ENCODE measurements at places on chromosomes 11 and 22. TPM values are rescaled to one million over a fixed set of nuclear protein-coding genes. Genes with fewer than 3 reads are reported as not detected.

Gene NUDT22
- 73.6 TPM for total RNA-seq

Gene DEFB131B
- not detected for total RNA-seq

Gene OR52N4
- not detected for total RNA-seq

Gene POU2AF2
- total RNA-seq = not detected

Gene LDHAL6A
- not detected for total RNA-seq

Gene TYR
- not detected for total RNA-seq

Gene DRD4
- 0.44 TPM for total RNA-seq

Gene ATL3
- 74.0 TPM for total RNA-seq

Gene BRSK2
- 0.34 TPM for total RNA-seq

Gene OR2AG1
- total RNA-seq = not detected

Gene SCUBE2
- 0.93 TPM for total RNA-seq

GRCh38 chr22:39068033-39068785 is 8.9 kb upstream of the APOBEC3G start:
- DNase-seq = no peak

GRCh38 chr11:32830413-32830738 is 649 bp downstream of the PRRG4 start:
- peak; percentile 80 for DNase-seq

GRCh38 chr11:12813371-12814225 is 139.4 kb downstream of the TEAD1 start:
- peak; percentile 75 for DNase-seq

DNA sequence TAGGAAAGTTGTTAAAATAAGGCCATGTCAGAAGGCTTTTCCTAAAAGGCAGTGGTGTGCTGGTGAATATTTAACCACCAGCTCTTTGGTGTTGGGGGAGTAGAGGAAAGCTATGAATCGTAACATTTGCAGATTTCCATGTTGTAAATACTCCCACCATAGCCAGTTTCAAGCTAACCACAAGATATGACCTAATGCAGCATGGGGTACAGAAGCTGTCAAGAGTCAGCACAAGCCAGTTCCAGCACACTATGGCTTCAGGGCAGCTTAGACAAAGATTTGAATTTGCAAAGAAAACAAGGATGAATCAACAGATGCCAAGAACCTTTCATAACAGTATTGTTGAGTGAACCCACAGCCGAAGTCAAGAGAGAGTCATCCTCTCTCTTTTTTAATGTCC is 40.0 kb downstream of the COMMD9 start:
- peak; percentile 89 for DNase-seq

DNA sequence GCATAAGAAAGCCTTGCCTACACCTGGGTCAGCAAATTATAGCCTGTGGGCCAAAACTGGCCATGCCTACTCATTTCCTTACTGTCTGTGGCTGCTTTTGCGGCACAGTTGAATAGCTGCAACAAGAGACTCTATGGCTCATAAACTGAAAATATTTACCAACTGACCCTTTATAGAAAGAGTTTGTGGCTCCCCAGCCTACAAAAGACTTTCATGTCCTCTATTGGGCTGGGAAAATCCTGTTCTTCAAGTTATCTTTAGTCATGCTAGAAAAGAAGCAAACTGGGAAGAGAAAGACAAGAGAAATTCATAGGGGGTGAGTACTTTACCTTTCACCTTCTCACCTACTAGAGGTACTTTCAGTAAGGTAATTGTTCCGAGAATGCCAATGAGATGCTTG is 175.1 kb downstream of the SWAP70 start:
- peak; percentile 69 for DNase-seq

- DNase-seq = peak; percentile 46
Measured at GRCh38 chr11:128695539-128696221, 1.8 kb downstream of the FLI1 start.

DNA sequence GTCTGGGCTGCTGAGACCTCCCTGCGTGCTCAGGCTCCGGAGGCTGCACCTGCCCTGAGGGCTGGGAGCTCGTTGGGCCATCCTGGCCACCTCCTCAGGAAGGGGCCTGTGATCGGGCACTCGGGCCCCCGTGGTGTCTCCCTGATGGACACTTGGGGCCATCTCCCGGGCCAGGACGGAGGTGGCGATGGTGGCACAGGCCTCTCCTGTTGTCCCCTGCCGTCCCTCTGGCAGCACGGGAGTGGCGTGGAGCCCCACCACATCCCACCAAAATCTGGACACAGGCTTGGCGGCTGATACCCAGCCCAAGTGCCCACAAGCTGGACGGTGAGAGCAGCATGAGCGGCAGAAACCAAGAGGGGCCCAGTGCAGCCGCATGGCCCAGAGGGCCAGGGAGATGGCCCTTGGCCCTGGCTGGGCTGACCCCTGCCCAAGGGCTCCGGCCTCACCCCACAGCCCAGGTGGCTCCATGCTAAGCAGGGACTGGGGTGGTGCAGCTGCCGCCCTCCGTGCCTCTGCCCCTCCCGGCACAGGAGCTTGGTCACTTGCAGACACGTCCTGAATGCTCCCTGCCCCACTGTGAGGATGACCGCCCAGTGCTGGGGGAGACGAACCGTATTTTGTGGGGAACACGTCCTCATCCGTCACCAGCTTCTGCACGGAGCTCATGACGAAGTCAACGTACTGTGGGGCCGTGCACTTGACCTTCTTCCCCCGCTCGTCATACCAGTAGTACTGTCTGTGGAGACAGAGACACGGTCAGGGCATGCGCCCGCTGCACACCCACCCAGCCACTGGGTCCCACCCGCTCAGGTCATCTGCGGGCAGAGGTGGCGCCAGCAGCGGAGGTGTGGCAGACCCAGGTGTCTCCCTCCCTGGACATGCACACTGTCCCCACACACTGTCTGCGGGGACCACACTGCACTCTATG is 15.6 kb downstream of the MOB2 start:
- DNase-seq = no peak

GRCh38 chr22:36417281-36417686 is 29.5 kb upstream of the MYH9 start:
- DNase-seq = peak; percentile 88

- no peak for DNase-seq
Measured at GRCh38 chr22:24285245-24285644, 14.6 kb downstream of the SPECC1L start.

- no peak for DNase-seq
Measured at GRCh38 chr22:25066861-25067435, 114.4 kb downstream of the KIAA1671 start.

DNA sequence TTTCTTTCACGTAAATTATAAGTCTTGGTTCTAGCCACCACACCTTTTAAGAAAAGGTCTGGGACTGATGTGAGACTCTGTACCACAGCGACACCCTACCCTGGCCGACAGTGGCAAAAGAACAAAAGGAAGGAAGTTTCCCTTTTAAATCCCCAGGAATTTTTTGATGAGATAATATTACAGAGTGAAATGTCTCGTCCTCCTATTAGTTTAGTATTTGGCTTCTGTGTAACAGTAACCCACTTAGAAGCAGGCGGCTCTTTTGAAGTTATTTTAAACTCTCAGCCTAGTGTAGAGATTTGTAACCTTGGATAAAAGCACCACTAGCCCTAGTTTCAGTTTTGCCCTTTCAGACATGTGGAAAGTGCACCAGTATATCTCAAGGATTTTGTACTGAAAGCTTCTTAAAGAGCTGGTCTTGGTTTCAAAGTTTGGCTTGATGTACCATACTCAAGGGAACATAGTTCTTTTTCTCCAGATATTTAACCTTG is 84.1 kb downstream of the C22orf31 start:
- no peak for DNase-seq

- no peak for DNase-seq
Measured at GRCh38 chr11:68071281-68072048, 32.6 kb downstream of the TCIRG1 start.

DNA sequence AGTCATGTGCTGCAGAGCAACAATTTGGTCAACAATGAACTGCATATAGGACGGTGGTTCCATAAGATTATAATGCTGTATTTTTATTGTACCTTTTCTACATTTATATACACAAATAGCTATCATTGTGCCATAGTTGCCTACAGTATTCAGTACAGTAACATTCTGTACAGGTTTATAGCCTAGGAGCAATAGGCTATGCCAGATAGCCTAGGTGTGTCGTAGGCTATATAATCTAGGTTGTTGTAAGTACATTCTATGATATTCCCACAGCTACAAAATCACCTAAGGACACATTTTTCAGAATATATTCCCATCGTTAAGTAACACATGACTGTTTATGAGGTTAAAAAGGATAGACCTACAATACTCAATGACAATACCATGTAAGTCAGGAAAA is 423.9 kb downstream of the SOX6 start:
- no peak for DNase-seq

GRCh38 chr11:86459682-86460460 is 85.2 kb downstream of the CCDC81 start:
- peak; percentile 90 for DNase-seq

DNA sequence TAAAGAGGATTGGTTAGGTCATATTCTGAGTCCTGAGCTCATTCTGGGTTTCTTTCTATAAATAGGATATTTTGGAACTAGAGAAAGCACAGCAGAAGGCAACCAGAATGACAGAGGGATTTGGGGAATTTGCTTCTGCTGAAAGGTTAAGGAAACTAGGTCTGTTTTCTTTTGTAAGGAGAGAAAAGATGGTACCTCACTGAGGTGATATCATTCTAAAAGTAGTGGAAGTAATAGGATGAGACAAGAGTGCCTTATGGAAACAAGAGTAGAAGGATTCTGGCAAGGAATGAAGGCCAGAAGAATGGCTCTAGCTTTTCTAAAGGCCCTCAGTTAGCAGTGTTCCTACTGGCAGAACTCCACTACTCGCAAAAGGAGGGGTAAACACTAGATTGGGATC is 26.7 kb upstream of the BDNF start:
- DNase-seq = no peak

DNA sequence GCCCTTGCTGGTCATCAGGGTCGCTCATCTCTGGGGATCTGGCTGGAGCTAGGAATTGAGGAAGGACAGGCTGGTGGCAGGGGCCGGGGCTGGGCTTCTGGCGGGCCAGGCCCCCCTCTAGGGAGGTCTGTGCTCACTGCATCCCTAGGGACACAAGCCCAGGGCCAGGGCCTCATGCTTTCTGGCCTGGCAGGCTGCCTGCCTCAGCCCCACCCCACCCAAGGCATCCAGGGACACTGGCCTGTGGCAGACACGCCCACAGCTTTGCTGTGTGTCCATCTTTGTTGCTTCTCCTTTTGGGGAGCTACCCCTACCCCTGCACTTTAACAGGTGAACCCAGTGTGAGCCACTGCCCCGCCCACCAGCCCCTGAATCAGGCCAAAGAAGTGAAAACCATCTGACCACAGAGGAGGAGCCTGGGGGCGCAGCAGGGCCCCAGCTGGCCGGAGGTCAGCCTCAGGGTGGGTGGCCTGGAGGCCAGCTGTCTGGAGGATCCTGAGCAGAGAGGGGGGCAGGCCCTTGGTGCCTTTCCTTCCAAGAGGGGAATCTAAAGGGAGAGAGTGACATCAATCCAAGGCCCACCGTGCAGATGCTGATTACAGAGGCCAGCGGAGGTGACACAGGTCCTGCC is 26.8 kb upstream of the CELSR1 start:
- no peak for DNase-seq

DNA sequence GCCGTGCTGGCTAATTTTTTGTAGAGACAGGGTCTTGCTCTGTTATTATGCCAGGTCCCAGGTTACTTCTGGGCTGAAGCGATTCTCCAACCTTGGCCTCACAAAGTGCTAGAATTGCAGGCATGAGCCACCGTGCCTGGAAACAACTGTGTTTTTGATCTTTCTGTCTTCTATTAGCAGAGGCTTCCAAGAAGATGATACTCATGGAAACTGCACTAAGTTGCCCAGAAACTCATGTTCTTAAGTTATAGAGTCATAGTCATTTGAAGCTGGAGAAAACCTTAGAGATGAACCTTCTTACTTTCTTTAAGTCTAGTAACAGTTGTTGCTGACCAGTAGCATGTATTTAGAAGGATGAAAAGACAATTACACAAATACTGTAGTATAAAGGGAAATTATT is 37.1 kb upstream of the HSPA8 start:
- no peak for DNase-seq

GRCh38 chr11:75536786-75537641 is 11.3 kb upstream of the GDPD5 start:
- peak; percentile 67 for DNase-seq

DNA sequence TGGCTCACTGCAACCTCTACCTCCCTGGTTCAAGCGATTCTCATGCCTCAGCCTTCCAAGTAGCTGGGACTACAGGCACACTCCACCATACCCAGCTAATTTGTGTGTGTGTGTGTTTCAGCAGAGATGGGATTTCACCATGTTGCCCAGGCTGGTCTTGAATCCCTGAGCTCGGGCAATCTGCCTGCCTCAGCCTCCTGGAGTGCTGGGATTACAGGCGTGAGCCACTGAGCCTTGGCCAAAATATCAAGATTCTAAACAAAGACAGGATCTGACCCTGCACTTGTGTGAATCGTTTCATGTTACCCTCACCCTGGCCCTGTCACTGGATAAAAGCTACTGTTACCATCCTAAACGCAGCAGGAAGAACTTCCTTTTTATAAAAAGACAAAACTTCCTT is 15.6 kb upstream of the THY1 start:
- DNase-seq = no peak

GRCh38 chr22:34334893-34335292 is 414.6 kb upstream of the LARGE1 start:
- no peak for DNase-seq

DNA sequence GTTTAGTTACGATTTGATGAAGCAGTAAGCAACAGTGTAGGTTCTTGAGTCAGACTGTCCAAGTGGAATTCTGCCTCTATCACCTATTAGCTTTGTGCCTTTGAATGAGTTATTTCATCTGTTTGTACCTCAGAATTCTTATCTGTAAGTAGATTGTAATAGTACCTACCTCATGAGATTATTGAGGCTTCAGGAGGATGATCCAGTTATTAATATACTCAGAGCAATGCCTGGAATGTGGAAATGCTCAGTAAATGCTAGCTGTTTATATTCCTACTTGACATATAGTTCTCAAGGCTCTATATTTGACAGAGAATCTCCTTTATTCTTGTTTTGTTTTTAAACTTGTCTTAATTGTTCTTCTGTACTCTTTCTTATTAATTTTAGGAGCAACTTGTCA is 70.1 kb downstream of the SFI1 start:
- DNase-seq = no peak

GRCh38 chr11:96506041-96506440 is 116.2 kb downstream of the JRKL start:
- no peak for DNase-seq

- DNase-seq = no peak
Measured at GRCh38 chr22:23530766-23531282, 49.3 kb downstream of the IGLL1 start.

- peak; percentile 42 for DNase-seq
Measured at GRCh38 chr11:67266449-67267187, at the start of gene GRK2. TSS of gene GRK2 (plus strand) at chr11:67266473. CDS start at chr11:67266700, 227 bp downstream.

GRCh38 chr11:28559492-28559891 is 451.3 kb downstream of the METTL15 start:
- DNase-seq = no peak

- DNase-seq = no peak
Measured at GRCh38 chr22:27100789-27101188, 443.4 kb downstream of the MIAT start.

DNA sequence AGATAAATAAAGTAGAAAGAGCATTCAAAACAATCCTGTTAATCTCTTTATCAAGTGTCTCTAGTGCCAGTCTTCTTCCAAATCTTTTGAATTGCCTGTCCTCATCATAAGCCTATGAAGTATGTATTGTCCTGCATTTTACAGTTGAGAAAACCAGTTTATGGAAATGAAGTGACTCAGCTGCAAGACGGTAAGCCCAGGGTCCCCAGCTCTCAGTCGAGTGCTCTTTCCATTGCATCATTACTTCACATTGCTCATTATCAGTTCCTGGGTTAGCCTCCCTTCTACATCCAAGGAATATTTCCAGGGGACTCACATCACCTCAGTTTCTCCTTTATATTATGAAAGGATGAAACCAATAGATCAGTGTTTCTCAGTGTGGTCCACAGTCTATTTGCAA is 9.1 kb upstream of the P4HA3 start:
- DNase-seq = no peak

Data from MCF 10A (cell line).